ENCODE measurements at places on chromosomes 5 and 9. TPM values are rescaled to one million over a fixed set of nuclear protein-coding genes. Genes with fewer than 3 reads are reported as not detected.
A peak's percentile ranks its signal among the peaks of the same experiment; 100 is the strongest.

DNA sequence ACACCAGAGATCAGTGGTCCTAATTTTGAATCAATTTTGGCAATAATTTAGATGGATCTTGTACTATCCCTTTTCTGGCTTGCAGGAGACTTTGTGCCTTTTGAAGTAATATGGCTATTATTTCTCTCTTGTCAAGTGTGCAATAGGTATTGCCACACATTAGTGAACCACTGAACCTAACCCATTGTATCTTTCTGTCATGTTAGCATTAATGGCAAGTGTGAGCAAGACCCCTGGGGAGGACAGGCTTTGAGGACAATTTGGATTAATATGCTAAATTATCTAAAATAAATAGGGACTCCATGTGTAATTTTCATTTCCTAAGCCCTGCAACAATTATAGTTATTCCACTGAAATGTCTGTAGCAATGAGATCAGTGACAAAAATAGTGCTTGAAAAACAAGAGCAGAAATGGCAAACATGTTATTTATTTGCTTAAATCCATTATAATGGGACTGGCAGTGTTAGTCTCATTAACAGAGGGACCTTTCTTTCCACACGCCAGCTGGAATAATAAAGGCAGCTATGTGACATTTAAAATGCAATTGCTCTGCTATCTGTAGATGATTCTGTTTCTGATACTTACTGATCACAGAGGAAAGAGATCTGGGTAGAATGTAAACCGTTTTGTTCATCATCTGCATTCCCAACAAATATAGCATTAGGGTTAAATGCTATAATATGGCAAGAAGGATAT, 753.3 kb upstream of the ZNF608 start:
- no peak for ATAC-seq

DNA sequence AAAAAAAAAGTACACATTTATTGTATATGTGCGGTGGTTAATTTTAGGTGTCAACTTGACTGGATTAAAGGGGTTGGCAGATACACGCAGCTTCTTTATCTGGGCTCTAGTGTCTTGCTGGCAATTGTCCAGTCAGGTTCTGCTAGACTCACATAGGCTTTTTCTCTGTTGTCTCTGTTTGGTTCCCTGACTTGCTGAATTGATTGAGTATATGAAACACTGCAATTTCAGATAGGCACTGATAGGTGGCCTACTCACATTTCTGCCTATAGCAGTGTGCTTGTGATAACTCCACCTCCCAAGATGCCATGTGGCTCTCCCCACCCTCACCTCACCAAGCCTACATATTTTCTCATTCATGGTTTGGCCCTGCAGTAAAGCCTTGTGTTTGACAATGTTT, 52.5 kb downstream of the AOPEP start:
- ATAC-seq: no peak

DNA sequence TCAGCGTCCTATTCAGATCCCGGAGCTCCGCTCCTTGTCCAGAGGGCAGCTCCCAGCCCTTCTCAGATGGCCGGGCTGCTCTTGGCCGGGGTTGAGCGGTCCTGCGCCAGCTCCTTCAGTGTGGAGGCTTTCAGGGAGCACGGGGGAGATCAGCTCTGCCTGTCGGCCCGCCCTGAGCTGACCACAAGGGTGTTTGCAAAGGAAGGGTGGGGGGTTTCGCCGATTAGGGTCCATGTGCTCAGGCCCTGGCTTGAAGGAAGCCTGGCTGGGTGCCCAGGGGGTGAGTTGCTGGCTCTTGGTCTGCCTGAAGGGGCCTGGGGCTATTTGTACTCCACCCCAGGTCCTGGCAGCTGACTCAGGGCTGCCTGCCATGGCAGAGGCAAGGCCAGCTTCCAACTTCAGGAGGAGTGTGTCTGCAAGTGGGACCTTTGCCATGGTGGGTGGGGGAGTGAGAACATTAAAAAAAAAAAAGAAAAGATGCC, 250.1 kb upstream of the KLF4 start:
- no peak for ATAC-seq

- ATAC-seq: no peak
Measured at GRCh38 chr9:34477541-34477940, 18.9 kb downstream of the DNAI1 start.

DNA sequence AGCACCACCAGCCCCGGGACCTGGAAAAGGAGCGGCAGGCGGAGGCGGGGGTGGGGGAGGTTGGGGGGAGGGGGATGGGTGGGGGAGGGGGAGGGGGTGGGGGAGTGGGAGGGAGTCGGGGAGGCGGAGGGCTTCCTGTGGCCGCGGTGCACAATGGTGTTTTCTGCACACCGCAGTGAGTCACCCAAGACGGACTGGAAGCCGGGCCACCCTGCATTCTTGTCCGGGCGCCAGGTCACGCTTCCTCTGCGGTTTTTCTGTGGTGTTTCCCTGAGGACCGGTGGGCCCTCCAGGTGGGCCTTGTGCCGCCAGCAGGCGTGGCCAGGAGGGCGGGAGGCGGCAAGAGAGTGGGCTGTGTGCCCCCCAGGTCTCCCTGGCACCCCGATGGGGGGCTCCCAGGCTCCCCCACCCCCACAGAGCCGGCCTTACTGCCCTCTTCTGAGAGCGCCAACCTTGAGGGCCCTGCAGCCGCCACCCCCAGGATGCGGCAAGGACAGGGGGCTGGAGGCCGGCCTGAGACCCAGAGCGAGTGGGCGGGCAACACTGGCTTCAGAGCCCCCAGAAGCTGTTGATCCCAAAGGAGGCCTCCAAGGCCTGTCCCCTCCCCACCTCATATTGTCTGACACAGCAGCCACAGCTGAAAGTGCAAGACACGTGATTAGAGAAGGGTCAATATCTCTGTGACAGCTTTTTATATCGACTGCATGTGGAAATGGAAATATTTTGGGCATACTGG, 11.1 kb downstream of the EXD3 start:
- peak; percentile 73 for ATAC-seq

- no peak for ATAC-seq
Measured at GRCh38 chr5:33762859-33763258, 128.9 kb downstream of the ADAMTS12 start.

DNA sequence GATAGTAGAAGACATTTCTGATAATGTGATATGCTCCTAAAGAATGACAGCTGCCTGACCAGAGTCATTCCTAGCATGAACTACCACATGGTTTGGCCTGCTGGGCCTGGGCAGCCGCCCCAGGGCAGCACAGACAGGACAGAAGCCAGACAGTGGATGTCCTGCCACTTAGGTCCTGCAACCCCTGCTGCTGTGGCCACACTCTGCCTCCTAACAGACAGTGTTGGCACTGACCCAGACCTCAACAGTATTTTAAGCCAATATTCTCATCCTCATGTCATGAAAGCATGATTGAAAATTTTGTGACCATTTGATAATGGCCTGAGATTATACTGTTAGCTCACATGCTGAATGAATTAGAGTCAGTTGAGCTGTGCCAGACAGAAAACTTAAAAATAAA, 15.8 kb downstream of the CENPP start:
- ATAC-seq: no peak

DNA sequence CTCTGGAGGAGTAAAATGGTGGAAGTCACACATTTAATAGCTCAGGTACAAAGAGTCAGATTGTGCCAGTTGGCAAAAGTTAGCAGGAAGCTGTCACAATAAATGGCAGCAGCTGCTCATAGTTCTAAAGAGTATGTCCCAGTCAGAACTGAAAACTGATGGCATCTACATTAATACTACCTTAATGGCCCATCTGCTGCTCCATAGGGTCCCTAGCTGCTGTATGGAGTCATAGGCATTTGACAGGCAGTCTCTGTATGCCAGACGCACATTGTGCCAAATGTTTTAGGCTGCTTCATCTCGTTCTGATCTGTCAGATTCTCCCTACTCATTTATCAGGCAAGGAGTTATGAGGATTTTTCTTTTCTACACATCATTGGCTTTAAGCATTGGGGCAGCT, 515.8 kb upstream of the ARRDC3 start:
- ATAC-seq: no peak

- no peak for ATAC-seq
Measured at GRCh38 chr9:38422555-38423260, 1.5 kb downstream of the IGFBPL1 start.

GRCh38 chr5:55485073-55485472, 49.7 kb downstream of the PLPP1 start:
- no peak for ATAC-seq

DNA sequence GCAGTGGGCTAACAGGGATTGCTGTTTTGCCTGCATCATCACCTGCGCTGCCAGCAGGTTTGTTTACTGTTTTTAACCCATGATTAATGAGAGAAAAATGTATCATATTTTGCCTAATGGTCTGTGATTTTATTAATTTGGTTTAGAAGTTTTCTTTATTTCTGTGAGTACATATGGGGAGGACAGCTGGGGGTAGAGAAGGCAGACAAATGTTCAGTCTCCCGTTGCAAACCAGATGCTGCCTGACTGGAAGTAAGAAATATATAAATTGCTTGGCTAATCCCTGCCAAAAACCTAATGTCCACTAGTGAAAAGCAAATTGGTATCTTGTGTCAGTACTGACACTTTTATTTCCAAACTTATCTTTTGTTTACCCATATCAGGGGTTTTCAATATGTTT, 1766.1 kb upstream of the C9orf72 start:
- ATAC-seq: no peak

DNA sequence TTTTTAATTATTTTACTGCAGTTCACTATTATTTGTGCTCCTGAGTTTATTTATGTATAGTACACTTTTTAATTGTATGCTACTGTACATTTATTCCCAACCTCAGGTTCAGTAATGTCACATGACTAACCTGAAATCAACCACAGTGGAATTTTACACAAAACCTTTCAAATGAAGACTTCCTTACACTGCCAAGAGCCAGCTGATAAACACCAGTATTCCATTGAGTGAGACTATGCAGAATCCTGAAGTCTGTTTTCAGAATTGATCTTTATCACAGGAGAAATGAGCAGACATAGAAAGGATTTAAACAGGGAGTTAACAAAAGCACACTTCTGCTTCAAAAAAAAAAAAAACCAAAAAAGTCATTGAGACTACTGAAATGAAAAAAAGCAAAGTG, 219.5 kb downstream of the PRR16 start:
- ATAC-seq: no peak

GRCh38 chr5:139975306-139975705, 67.8 kb downstream of the NRG2 start:
- no peak for ATAC-seq

DNA sequence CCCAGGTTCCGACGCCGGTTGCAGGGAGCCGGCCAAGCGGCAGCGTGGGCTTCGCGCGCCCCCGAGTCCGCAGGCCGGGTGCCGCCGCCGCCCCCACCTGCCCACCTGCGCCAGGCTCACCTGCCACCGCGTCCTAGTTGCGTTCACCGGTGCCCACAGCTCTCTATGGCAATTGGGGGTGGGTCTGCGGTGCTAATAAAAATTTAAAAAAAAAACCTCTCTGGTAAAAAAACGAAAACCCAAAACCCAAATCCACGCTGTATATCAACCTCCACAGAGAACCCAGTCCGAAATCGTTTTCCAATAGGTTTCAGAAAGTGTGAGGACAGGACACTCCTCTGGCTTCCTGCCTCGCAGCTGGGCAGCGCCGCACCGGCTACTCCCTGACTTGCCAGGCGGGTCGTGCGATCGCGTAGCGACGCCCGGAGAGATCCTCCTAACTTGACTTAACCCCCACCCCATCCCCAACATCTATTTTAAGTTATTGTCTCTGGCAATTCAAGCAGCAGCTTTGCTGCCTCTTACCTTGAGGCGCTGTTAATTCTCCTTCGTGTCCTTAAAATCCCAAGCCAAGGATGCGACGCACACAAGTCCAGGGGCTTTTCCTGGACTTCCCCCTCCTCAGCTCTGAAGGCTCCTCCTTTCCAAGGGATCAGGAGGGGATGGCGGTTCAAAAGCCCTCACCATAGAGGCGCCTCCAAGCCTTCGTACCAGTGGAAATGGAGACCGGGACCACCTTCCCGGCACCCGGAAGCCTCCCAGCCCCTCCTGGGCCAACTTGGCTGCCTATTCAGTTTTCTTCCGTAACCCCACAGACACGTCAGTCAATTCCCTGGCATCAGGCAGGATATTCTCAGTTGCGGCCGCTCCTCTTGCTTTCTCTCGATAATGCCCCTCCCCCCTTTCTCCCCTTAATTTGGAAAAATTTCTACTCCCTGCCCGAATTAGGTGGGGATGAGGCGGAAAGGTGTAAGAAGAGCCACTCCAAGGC, 1639.4 kb upstream of the C9orf72 start:
- no peak for ATAC-seq

GRCh38 chr5:164345173-164345849, 839.9 kb downstream of the MAT2B start:
- no peak for ATAC-seq

DNA sequence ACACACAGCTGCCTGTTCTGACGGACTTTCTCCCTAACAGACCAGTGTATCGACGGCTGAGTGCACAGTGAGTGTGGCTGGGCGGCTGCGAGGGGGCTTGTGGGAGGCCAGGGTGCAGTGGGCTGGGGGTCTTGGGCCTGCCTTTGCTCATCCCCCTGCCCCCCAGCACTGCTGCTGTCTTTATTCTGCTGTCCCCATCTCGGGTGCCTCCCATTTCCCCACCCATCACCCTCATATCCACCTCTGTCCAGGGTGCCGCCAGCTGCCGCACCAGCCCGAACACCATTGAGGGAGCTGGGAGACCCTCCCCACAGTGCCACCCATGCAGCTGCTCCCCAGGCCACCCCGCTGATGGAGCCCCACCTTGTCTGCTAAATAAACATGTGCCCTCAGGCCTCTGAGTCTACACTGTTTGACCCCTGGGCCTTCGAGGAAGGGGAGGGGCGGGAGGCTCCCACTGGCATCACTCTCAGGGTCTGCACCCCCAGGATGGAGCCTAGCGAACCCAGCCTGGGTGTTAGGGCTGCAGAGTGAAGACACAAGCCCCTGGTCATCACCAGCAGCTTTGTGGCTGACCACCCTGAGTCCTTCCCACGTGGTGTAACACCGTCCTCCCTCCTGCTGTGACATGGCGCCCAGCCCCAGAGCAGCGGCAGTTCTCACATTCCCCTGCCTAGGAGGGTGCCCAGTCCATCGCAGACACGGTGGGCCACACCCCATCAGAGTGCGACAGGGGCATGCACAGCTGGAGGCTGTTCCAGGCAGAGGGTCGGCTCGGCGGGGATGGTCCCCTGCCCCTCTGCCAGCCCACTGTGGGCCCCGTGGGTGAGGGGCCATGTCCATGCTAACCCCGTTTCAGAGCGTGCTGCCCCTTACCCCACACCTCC, 4.0 kb downstream of the LCN2 start:
- ATAC-seq: no peak

GRCh38 chr5:142700566-142700965, 14.7 kb upstream of the FGF1 start:
- no peak for ATAC-seq

- ATAC-seq: no peak
Measured at GRCh38 chr5:93092349-93093105, 488.5 kb downstream of the NR2F1-AS1 start.

- ATAC-seq: no peak
Measured at GRCh38 chr9:96129747-96130146, 172.2 kb downstream of the HSD17B3 start.

- no peak for ATAC-seq
Measured at GRCh38 chr9:36905101-36906066, 128.7 kb downstream of the PAX5 start.

Gene PAPPA
- total RNA-seq: 0.26 TPM

Gene DMRT2
- total RNA-seq: not detected

Gene LCN15
- total RNA-seq: not detected

Gene MSANTD3
- total RNA-seq: 17.3 TPM

Gene MZB1
- total RNA-seq: 39.9 TPM

Gene HTR1A
- not detected for total RNA-seq

Gene TTC33
- 21.4 TPM for total RNA-seq
